ENCODE measurements at places on chromosomes 11 and 22.

DNA sequence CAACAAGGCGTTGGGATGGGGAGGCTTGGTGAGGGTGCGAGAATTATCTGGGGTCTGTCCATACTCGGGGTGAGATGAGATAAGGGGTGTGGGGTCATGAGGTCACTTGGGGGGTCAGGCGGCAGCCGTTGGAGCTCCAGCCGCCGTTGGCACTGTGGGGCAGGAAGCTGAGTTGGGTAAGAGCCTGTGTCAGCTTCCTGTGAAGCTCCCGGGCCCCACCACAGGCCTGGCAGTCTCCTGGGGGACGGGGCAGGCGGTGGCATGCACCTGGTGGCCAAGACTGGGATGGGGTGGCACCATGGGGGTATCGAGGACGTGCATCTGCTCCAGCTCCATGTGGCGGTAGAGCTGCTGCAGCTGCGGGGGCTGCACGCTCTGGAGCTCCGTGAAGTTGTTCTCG, 7.1 kb upstream of the MYBPC3 start:
- DNase-seq, result no peak

DNA sequence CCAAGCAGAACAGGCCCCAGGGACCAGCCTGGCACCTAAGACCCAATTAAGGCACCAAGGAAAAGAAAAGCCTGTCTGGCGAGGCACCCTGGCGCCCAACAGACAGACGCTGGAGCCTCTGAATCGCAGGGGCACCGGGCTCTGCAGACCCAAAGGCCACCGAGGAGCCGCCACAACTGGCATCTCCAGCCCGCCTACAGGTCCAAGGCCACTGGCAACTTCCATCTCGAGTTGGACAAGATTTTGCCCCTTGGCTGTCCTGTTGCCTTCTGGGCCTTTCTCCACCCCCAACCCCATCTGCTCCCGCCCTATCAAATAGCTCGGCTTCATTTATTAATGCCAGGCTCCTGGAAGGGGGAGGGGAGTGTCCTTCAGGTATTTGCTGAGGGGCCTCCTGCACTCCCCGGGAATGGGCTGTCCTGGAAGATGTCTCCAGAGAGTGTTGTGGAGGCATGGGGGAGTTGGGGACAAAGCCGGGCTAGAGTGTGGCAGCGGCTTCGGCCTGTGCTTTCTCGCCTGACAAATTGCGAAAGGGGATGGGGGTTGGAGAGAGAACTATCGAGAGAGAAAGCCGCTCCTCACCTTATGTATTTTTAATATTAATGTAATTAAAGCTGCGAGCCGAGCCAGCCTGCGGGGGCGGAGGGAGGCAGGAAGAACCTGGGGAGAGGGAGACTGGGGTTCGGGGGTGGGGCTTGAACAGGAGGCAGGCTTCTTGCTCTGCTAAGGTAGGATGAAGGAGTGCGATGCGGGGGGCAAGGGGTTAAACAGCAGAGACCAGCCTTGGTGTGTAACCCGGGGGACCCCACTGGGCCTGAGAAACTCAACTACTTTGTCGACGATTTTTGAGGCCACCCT, 2.0 kb downstream of the DSCAML1 start:
- no peak for DNase-seq

- no peak for DNase-seq
Measured at GRCh38 chr11:95544095-95544856, 245.3 kb downstream of the FAM76B start.

DNA sequence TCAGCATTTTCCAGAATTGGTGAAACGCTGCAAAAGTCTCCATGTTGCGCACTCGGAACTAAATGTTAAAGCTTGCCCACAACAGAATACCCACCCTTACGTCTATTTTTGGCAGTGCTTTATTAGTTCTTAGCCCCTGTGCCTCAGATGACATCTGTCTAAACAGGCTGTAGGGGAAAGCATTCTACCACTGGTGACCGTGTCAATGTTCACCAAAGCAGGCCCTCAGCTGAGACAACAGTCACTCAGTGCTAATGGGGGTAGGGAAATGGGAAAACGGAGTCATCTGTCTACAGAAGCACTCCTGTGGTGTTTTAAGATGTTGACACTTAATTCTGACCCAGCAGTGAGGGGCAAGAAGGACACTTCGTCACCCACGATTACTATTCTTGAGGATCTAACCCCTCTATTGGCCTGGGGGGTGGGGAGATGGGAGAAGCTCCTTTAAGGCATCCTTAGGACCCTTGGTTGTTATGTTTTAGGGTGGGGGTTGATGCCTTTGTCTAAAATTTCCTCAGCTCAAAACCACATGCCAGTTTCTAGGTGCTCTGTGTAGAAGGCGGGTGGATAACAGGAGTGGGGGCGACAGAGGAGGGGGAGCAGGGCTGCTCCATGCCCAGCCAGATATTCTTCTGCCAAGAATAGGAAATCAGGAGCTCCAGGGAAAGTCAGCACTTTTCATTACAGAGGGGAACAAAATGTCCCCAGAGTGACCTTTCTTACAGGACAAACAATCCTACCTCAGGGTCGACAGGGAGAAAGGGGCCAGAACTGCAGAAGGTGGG, 15.6 kb upstream of the MFRP start:
- DNase-seq, result no peak

DNA sequence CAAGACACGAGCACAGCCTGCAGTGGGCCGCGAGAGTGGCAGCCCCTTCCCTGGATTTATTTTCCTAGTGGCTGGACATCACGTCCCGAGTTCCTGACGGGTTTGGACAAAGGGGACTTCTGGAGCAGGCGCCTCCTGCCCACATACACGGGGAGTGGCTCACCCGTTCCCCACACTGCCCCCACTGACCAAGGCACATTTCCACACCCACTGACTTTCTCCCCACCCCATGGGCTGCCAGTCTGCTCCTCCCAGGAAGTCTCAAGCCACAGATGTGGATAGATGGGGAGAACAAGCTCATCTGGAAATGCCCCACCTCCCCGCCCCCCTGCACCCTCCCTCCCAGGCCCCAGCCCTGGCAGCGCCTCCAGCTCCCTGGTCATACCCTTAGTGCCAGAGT, 34.0 kb upstream of the FADD start:
- no peak for DNase-seq

All from stimulated activated CD8-positive, alpha-beta memory T cell treated with anti-CD3 and anti-CD28 coated beads, Interleukin-4, amount 100 ng/mL, for 4 hours (primary cell).